Naive thymus-derived CD8-positive, alpha-beta T cell (primary cell): ENCODE measurements at places on chromosomes 13 and 19.

GRCh38 chr13:114248011-114248410, 13.3 kb downstream of the CDC16 start:
- no peak for DNase-seq

- DNase-seq, result no peak
Measured at GRCh38 chr13:73000027-73000674, 58.7 kb upstream of the KLF5 start.

DNA sequence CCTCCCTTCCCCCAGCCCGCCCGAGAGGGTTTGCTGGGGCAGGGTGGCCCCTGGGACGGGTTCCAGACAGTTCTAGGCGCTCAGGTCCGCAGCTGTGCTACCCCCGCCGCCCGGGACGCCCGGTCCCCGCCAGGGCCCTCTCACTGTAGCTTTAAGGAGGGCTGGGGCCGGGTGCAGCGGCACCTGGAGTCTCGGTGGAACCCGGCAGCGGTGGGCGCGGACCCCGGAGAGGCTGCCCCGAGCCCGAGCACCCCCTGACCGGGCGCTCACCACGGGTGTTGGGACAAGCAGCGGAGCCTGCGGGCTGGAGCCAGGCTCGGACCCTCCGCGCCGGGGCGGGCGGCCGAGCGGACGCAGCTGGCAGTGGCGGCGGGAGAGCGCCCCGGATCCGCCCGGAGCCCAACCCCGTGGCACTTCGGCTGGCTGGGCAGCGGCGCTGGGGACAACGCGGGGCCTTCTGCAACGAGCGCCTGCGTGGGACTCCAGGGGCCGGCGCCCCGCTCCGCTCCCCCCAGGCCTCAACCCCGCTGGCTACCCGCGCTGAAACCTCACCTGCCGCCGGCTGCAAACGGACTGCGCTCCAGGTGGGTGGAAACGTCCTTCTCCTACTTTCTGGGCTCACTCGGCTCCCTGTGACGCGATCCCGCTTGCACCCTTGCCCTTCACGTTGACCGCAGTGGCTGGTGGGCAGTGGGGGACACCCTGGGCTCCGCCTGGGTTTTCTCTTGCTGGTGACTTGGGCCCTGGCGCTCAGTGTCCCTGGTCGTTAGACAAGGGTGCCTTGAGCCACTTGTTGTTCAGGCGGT, 81.1 kb downstream of the ZNF429 start:
- peak; percentile 32 for DNase-seq

DNA sequence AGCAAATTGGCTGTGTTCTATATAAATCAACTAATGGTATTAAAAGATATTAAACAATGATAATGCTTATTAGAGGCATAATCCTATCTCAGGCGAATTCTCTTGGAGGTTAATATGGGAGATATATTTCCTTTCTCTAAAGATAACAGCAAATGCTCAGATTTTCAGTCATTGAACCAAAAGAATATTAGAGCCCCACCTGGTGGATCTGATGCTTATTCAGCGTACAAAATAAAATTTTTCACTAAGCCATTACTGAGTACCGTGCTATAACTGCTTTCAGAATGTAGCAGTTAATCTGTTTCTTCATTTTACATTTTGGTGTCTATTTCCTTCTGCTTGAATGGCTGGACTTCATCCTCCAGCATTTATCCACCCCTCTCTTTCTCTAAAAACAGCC, 143.3 kb upstream of the IPO5 start:
- no peak for DNase-seq

DNA sequence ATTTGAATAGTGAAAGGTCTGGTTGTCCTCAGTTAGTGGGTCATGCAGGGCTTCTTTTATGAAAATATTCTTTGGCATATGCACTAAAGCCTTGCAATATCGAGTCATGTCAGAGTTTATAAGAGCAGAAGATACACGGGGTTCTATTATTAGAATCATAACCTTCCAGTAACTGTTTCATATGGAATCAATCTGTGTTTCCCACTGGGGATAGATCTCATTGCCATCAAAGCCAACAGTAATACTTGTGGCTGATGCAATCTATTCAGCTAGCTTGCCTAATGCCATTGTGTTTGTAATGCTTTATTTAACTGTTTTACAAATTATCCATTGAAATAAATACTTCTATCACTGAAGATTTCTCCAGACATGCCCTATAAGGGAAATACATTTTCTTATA, 746.9 kb upstream of the PCDH9 start:
- DNase-seq, result no peak

DNA sequence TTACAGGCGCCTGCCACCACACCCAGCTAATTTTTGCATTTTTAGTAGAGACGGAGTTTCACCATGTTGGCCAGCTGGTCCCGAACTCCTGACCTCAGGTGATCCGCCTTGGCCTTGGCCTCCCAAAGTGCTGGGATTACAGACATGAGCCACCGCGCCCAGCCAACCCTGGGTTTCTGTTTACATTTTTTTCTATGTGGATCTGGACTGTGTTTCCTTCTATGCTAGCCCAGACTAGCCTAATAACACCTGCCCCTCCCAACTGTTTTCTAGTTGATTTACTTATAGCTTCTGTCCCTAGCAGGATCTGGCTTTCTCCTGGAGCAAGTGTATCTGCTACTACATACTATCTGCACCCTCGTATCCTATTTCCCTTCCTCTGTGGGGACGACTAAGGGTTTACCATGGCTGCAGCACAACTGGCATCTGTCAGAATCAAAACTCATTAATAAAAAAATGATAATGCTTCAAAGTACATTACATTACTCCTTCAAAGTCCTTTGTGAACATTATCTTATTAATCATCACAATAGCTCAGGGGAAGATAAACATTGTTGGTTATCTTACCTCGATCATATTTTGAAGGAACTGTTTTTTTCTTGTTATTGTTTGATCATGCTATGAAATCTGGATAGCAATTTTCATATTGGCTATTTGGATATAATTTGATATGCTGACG, 228.3 kb downstream of the KLF5 start:
- DNase-seq, result no peak

GRCh38 chr19:46374536-46375475, 27.9 kb downstream of the PPP5C start:
- no peak for DNase-seq

- DNase-seq, result no peak
Measured at GRCh38 chr13:52112591-52112990, 16.3 kb downstream of the NEK5 start.

- DNase-seq, result no peak
Measured at GRCh38 chr13:101398920-101399319, 17.4 kb downstream of the NALCN start.

GRCh38 chr13:39767791-39768517, 112.5 kb downstream of the COG6 start:
- DNase-seq, result no peak

GRCh38 chr19:48244281-48244680, 11.4 kb downstream of the CARD8 start:
- peak; percentile 58 for DNase-seq

GRCh38 chr19:11373166-11373884, 1.1 kb upstream of the SWSAP1 start:
- no peak for DNase-seq

- DNase-seq, result no peak
Measured at GRCh38 chr19:19388568-19389555, 16.6 kb upstream of the GATAD2A start.

- no peak for DNase-seq
Measured at GRCh38 chr13:106407338-106407737, 128.1 kb downstream of the EFNB2 start.

DNA sequence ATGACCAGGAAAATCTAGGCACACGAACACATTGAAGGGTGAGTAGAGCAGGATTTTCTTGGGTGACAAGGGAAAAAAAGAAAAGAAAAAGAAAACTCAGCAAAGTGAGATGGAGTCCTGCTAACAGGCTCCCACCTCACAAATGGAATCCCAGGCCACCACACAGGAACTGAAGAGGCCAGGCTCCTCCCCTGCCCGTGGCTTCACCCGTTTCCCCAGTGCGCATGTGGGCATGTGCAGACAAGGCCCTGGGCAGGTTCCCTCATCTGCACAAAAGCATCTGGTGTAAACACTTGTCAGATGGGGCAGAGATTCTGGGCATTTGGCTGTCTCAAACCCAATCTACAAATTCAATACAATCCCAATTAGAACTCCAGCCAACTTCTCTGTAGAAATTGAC, 24.5 kb downstream of the CFAP97D2 start:
- no peak for DNase-seq

GRCh38 chr19:18985257-18985656, 44.2 kb upstream of the HOMER3 start:
- no peak for DNase-seq

DNA sequence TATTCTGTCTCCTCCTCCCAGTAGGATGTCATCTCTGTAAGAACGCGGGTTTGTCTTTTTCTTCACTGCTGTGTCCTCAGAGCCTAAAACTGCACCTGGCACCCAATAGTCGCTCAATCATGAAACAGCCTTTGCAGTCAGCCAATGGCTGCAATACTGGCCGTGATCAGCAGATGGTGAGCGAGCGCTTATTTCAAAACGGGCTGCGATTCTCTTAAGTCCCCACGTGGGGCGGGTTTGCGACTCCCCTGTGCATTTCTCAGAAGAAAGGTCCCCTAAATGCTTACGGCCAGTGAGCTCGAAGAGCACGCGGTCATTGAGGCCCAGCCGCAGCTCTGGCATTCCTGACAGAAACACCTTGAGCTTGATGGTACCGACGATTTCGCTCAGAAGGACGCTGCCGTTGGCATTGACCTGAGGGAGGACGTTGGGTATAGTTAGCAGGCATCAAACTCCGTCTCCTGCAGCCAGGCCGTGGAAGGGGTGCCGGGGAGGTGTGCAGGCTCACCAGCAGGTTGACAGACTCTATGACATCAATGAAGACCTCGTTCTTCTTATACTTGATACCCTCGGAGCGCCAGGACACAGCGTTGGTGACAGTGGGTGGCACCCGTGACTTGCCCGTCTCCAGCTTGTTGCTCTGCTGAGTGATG, 6.0 kb downstream of the AP1M2 start:
- peak; percentile 94 for DNase-seq

DNA sequence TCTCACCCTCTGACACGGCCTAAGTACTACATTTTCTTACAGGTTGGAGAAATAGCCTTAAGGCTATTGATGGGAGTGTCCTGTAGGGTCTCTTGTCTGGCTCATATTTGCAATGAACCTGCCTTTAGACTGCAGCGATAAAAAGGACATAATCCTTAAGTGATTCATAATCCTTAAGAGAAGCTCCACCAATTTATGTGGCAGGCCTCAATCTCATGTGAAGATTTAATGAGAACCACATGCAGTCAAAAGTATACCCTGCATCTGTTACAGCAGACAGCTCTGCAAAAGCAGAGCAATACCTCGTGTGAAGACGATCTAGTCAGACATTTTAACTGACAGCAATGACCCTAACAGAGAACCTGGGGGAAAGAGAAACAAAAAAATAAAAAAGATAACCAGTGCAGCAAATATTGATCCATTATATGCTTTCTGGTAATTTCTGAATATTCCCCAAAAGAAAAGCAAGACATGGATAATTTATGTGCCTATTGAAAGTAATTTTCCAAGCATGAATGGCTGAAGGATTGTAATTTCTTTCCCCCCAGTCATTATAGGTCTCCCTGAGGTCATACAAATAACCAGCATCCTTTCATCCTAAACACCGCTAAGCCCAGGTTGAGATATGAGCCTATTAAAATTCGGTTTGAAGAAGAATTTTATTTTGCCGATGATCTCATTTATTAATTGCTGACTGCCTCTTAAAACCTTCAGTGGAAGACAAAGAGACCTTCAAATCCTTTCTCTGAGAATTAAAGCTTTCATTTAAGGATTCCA, 321.8 kb upstream of the NBEA start:
- DNase-seq, result no peak
